ENCODE measurements at places on chromosomes 1 and 21.

GRCh38 chr1:65844296-65844695, 51.6 kb downstream of the PDE4B start:
- no peak for DNase-seq

- no peak for DNase-seq
These were observed 2.8 kb downstream of the TGFB2 start for GRCh38 chr1:218347723-218348627.

DNA sequence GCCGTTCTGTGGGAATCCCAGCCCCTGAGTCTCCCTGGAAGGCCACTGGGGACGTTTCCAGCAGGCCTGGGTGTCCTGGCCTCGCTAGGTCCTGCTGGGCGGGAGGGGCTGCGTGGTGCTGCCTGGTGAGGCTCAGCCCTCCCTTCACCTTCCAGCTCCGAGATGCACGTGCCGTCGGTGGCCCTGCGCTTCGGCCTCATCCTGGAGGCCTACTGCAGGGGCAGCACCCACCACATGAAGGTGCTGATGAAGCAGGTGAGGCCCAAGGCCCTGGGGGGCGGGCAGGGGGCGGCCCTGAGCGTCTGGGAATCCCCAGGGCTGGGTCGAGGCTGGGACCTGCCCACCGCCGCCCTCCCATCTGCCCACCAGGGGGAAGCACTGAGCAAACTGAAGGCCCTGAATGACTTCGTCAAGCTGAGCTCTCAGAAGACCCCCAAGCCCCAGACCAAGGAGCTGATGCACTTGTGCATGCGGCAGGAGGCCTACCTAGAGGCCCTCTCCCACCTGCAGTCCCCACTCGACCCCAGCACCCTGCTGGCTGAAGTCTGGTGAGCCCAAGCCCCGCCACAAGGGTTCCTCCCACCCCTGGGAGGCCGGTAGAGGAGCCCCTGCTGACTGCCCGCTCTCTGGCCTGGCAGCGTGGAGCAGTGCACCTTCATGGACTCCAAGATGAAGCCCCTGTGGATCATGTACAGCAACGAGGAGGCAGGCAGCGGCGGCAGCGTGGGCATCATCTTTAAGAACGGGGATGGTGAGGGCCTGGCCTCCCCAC, 70.3 kb downstream of the PIK3CD start:
- DNase-seq, result no peak

DNA sequence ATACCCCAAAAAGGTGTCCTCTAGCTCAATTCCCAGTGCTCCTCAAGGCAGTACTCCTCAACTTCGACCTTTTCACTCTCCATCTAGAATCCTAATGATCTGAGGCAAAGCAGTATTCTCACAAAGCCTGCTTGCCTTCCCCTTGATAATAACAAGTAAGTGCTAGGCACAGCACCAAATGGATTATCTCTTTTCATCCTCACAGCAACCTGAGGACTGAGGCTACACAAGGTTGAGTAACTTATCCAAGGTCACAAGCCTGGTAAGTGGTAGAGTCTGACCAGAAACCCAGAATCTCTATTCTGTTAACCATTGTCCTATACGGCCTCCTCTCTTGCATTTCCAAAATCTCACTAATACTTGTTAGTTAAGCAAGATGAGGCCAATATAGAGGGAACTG, 5.1 kb downstream of the SYDE2 start:
- no peak for DNase-seq

GRCh38 chr1:222090103-222090502, 348.2 kb upstream of the DUSP10 start:
- no peak for DNase-seq

GRCh38 chr1:58754683-58755467, 29.0 kb downstream of the JUN start:
- no peak for DNase-seq

- DNase-seq, result no peak
These were observed 90.3 kb downstream of the CCDC185 start for GRCh38 chr1:223483511-223483910.

DNA sequence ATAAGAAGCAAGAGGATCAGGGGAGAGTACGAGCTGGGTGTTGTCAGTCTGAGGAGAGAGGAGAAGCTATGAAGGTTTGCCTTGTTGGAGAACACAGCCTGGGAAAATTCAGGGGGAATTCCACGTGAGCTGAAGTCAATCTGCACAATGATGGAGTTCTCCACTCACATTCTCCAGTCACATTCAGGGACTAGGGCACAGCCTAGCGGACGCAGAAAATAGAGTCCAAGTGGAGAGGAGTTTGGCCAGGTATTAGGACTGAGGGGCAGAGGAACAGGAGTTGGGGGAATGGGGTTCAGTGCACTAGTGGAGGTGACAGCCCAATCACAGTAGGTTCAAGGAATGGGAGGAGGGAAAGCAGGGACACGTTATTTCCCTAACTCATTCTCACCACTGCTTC, 124.0 kb downstream of the KCNH1 start:
- DNase-seq, result no peak

GRCh38 chr1:117181630-117182041, 29.1 kb downstream of the VTCN1 start:
- DNase-seq, result no peak

DNA sequence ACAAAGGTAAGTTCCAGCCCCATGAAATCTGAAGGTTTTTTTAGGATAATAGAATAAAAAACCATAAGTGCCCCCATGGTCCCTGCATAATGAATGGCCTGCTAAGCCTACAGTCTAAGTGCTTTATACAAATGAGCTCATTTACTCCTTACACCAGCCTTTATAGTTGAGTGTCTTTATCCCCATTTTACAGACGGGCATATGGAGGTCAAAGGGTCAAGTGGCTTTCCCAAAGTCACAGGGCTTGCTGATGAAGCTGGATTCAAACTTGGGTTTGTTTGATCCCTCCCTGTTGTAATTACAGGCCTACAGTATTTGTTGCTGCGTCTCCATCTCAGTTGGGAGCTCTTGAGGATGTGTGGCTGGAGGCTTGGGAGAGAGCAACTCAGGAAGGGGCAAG, 28.3 kb upstream of the ARHGEF10L start:
- DNase-seq, result no peak

GRCh38 chr1:8598783-8599182, 218.7 kb downstream of the RERE start:
- peak; percentile 6 for DNase-seq

- DNase-seq, result no peak
These were observed 46.1 kb upstream of the FMO2 start for GRCh38 chr1:171138980-171139379.

All from substantia nigra (tissue), 51 donors.